ENCODE measurements at places on chromosomes 7 and 10.

- no peak for DNase-seq
These were observed 28.3 kb downstream of the PTPRN2 start for GRCh38 chr7:158559356-158559755.

DNA sequence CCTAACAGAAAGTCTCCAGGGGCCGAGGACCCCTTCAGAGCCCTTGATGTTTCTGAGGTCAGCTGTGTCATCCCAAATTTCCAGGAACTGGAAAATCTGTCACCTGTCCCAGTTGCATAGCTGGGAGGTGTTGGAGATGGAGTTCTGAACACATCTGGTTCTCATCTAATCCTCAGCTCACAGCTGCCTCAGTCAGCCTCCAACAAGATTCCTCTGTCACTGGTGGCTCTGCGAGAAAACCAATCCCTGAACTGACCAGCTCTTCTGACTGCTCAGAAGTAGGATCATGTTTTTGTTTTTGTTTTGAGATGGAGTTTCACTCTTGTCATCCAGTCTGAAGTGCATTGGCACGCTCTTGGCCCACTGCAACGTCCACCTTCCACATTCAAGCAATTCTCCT, 37.6 kb upstream of the MYL10 start:
- DNase-seq: no peak

DNA sequence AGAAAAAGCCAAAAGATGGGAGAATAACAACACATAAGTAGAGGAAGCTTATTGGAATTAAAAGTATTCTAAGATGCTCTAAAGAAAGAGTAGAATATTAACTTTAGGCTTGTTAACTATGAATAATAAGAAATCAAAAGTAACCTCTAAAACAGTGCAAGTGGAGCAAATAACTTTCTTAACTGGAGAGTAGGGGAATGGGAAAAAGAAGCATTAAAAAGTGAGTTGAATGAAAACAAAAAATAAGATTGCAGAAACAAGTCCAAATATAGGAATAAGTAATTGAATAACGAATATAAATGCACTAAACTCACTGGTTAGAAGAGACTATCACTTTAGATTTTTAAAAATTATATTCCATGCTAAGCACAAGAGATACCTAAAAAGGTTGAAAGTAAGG, 63.9 kb downstream of the HECTD2 start:
- no peak for DNase-seq

- peak; percentile 96 for DNase-seq
These were observed 2.0 kb downstream of the ZSCAN25 start for GRCh38 chr7:99618726-99619125.

DNA sequence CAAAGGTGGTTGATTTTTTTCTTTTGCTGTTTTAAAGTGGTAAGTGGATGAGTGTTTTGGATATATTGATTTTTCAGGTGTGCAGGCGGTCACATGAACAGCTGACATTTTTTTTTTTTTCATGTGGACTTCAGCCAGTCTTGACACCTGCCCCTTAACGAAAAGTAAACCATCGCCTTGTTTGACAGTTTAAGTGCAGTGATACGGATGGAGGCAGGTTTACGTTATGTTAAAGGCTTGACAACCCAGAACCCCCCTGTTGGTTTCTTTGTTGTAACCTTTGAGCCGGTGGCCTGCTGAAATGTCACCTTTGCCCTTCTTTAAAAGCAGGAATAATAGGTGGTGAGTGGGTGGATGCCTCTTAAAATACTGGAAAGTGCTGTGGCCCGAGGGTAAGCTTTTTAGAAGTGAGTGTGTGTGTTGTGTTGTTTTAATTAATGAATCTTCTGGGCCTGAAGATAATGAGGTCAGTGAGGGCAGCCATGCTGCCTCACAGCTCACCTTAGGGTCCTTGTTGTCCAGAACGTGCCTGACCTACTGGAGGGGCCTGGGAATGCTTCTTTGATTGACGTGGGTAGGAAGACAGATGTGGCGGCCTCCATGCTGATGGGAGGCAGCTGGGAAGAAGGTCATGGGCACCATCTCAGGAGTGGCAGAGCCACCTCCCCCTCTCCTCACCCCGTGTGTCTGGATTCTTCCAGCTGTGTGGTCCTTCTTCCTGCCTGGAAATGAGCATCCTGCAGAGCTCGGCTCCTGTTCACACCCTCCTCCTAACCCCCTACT, 69.8 kb downstream of the TCF7L2 start:
- DNase-seq: no peak

DNA sequence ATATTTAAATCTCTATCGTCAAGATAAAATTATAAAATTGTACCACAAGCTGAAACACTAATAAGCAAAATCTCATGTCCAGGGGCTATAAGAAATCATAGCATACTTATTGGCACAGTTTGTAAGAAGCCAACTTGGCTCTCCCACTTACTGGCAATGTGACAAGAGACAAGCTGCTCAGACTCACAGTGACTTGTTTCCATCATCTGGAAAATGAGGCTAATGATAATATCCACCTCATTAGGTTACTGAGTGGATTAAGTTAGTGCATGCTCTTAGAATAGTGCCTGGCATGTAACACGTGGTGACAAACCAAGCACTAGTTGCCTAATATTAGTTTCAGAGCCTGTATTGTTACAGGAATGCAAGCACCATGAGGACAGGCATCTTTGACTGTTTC, 234.4 kb downstream of the GLI3 start:
- DNase-seq: no peak

GRCh38 chr10:110522365-110522988, 24.8 kb downstream of the DUSP5 start:
- DNase-seq: peak; percentile 56

Data from mammary epithelial cell (primary cell).